ENCODE measurements at places on chromosomes 5 and 9.

- no peak for DNase-seq
Observed at GRCh38 chr5:177162379-177162778, 28.8 kb downstream of the NSD1 start.

DNA sequence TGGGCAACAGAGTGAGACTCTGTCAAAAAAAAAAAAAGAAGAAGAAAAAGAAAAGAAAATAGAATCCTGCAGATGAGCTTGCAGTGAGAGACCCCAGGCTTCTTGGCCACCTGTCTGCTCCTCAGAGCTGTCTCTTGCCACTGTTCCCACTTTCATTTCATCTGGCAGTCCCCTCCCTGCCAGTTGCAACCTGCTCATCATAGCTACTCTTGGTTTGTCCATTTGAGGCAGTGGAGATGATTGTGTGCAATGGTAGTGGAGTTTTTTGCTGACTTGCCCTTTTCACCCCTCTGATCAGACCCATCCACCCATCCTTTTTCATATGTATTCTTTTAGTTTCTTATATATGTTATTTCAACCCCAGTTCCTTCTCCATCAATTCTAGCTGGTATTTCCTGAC lies 28.7 kb downstream of the ANKRD33B start:
- DNase-seq: no peak

DNA sequence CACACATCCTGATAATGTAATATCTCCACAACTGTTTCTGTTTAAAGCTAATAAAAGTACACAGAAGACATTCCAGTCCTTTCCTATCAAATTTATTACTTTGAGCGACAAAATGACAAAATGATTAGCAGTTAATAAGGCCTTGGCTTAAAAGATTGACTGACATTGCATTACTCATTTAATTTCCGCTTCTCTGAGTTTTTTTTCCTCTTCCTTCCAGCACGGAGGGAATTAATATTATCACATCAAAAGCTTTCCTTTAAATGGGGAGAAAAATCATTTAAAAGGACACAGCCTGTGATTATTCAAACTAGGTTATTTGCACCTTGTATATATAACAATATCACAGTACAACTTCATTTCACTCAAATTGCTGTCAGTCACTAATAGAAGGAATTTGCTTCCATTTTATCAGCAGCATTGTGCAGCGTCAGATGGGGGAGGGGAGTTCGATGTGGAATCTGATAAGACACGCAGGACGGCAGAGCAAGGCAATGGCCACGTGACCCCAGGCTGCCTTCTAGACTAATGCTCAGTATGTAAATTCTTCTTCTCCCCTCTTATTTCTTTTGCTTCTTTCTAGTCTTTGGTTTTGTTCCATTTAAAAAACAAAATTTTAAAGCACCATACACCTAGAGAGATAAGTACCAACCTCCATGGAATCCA lies 400.5 kb downstream of the IRX1 start:
- no peak for DNase-seq

DNA sequence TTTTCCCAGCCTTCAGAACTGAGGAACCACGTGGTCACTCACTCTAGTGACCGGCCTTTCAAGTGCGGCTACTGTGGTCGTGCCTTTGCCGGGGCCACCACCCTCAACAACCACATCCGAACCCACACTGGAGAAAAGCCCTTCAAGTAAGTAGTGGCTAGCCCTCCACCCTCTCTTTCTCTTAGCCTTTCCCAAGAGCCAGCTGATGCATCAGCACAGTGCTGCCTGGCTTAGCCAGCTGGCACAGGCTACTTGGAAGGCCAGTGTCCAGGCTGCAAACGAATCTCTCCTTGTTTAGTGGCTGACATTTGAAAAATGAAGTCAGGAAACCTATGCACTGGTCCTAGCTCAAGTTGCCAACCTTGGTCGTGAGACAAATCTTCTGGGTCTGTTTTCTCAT lies 91.1 kb downstream of the PRDM6 start:
- DNase-seq: no peak

GRCh38 chr5:59506285-59506877 lies 387.1 kb downstream of the PDE4D start:
- no peak for DNase-seq

- no peak for DNase-seq
Observed at GRCh38 chr5:52807723-52808122, 20.0 kb downstream of the ITGA1 start.

- DNase-seq: no peak
Observed at GRCh38 chr9:17082343-17083064, 52.3 kb upstream of the CNTLN start.

- no peak for DNase-seq
Observed at GRCh38 chr5:95907067-95907705, 54.5 kb downstream of the ELL2 start.

DNA sequence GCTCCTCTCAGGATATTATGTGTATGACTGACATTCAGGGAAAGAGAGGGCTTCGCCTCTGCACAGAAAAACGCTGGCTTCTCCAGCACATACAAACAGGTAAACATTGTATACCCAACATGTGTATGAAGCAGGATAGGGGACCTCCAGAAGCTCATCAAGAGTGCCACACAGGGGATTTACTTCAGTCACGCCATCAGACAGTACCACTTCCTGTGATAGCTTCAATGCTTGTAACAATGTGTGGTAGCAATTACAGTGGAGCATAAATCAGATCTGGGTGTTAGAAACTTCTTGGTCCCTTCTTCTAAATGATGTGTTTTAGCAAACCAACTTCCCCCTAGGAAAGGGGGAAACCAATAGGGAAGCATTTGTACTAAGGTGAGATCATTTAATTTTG lies 160.8 kb downstream of the TSSK1B start:
- no peak for DNase-seq

DNA sequence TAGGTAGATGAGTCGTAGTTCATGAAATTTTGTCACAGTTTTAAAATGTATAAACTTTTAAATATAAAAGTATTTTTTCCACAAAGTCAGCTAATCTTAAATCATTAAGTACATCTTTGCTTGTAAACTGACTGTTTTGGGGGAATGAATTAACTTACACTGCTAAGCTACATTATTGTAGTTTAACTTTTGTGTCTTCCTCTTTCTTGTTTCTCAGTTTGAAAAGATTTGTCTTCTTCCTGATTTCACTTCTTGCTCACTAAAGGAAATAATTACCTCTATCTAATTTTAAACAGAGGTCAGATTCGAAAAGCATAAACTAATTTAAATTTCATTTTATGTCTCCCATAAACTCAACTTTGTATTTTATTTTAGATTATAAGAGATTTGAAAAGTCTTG lies 5.7 kb downstream of the NIPSNAP3B start:
- no peak for DNase-seq

DNA sequence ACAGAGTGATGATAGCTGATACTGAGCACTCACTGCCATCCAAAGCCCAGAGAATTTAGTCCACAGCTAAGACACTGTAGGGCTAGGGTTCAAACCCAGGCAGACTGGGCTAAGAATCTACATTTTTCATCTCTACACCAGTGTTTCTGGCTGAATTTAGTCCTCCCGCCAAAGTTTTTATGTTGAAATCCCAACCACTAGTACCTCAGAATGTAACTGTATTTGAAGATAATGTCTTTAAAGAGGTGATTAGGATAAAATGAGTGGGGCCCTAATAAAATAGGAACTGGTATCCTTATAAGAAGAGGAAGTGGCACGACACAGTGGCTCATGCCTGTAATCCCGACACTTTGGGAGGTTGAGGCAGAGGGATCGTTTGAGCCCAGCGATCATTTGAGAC lies 4.3 kb downstream of the GNA14 start:
- no peak for DNase-seq

Data from T-helper 2 cell (primary cell).